CD4-positive, alpha-beta T cell (primary cell): ENCODE measurements at places on chromosomes 6 and 20. TPM values are rescaled to one million over a fixed set of nuclear protein-coding genes. Genes with fewer than 3 reads are reported as not detected.
A peak's percentile ranks its signal among the peaks of the same experiment; 100 is the strongest.

DNA sequence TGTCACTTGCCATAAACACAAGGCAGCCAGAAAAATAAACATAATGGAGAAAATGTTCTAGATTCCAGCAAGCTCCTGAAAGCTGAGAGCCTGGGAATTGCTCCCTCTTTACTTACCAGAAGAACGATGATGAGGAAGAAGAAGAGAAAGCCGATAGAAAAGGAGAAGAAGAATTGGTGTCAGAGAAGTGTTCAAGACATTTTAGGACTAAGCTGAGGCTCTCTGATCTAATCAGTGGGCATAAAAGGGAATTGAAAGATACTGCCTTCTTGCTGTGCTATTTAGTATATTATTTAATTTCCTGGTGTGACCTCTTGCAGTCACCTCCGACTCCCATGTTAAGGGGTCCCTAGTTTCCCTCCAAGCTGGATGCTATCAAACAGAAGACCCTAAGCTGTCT lies 316.6 kb upstream of the JARID2 start:
- no peak for DNase-seq

The TMX4 gene
- total RNA-seq: 39.8 TPM

- DNase-seq: no peak
These were observed 293.8 kb downstream of the RFPL4B start for GRCh38 chr6:112640891-112641290.

- peak; percentile 17 for DNase-seq
These were observed 2.3 kb downstream of the BMP6 start for GRCh38 chr6:7727946-7728854.

- DNase-seq: no peak
These were observed 32.4 kb upstream of the RPP40 start for GRCh38 chr6:5036269-5036668.

- DNase-seq: no peak
These were observed 8.6 kb upstream of the LBP start for GRCh38 chr20:38337561-38338140.

The FITM2 gene
- total RNA-seq: 3.2 TPM

- no peak for DNase-seq
These were observed 11.5 kb downstream of the TMEM63B start for GRCh38 chr6:44138717-44139350.

The FHL5 gene
- not detected for total RNA-seq

The SESN1 gene
- total RNA-seq: 98.3 TPM

The LINC00237 gene
- not detected for total RNA-seq

The ANGPT4 gene
- total RNA-seq: not detected

The SOX12 gene
- total RNA-seq: 11.6 TPM

- DNase-seq: peak; percentile 87
These were observed 45.4 kb downstream of the MDFI start for GRCh38 chr6:41683523-41684310.

DNA sequence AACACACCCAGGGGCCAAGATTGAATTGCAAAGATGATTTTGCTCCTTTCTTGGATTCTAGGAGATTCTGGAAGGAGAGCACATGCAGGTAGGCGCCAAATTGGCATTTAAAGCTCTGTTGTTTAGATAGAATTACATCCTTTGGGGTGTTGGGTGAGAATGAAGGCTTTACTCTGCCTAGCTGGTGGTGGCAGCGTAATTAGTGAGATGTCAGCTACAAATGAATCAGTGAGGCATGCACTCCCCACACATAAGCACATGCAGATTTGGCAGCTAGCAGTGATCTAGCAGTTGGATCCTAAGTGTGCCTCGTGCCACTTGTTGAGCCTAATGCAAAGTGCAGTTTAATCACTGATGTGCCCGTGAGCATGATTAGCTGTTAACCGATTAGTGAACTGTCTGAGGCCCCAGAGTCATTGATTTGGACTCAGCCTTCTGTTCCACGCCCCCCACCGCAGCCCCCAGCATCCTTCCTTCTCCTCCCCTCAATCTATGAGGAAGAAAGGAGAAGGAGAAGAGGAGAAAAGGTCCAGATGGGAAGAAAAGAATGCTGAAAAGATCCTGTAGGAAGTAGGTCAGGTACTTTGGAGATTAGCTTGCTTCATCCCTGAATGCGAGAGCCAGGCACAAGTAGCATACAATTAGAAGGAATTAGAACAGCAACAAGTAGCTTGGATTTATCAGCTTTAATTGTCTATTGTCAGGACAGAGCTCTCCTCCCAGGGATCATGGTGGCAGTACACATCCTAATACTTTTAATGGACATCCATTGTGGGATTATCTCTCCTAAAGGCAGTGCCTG lies 6.0 kb upstream of the PRDM1 start:
- DNase-seq: no peak

DNA sequence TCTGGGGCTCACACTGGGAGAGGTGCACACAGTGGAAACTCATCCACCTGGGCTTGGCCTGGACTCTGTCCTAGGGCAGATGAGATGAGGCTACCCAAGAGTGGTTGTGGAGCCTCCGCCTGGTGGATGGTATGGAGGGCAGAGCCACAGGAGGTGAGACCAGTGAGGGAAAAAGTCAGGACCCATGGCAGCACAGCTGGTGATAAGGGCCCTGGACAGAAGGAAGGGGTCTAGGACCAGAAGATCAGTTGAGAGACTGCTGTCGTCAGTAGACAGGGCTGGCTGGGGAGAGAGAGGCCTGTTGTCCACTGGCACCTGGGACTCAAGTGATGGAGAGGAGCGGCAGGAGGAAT lies 29.8 kb downstream of the PLCG1 start:
- DNase-seq: no peak

DNA sequence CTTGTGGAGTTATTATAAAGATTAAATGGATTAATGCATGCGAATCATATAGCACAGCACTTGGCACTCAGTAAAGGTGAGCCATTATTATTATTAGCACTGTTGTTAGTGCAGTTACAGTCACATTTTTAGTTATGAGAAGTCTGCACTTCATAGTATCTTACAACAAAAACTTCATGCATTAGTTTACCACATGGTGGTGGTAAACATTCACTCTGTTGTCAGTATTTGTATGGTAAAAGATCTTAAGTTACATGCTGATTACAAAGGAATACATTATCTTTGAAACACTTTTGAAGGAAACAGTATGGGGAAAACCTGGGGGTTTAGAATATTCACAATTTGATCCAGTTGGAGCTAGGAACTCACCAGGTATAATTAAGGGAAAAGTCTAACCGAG lies 20.8 kb downstream of the TMEM14A start:
- DNase-seq: no peak

DNA sequence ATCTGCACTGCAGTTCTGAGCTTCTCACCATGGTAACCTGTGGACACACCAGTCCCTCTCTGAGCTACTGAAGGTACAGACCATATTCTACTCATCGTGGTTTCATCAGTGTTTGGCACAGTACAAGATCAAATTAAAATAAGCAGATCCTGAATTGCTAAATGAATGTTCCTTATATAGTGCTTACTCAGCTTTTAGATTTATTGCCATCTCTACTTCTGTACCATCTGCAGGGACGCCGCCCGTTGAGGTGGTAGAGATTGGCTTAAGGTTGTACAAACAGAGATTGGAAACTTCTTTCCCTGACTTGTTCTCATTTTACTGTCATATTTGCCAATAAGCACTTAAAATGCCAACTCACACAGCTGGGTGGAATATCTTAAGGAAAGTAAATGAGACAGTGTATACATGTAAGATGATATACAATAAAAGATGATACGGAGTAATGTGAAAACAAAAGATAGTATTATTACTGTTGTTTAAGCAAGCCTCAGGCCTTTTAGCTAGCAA lies 223.4 kb upstream of the FOXQ1 start:
- no peak for DNase-seq

GRCh38 chr6:52155791-52156576 lies 30.2 kb upstream of the IL17A start:
- no peak for DNase-seq
